GM12878 (cell line): ENCODE measurements at places on chromosomes 7 and 10. TPM values are rescaled to one million over a fixed set of nuclear protein-coding genes. Genes with fewer than 3 reads are reported as not detected.
A peak's percentile ranks its signal among the peaks of the same experiment; 100 is the strongest.

DNA sequence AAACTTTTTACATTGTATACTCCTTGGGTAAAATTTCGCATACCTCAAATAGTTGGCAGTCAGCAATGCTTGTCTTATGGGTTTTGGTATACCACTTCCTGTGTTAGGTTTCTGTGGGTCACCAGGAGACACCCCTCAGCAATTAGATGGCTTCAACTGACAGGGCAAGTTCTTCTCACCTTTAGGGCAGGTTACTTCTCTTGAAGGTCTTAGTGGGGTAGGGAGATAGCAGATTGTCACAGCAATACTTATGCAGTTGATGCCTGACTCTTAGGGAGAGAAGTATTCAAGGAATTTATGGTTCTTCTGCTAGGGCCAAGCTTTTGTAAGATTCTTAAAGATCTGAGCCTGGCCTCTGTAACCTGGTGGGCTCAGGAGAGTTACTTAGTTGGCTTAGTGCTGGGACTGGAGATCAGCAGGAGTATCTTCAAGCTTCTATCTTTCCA is 42.9 kb downstream of the MKLN1 start:
- peak; percentile 48 for DNase-seq

GRCh38 chr7:8751557-8752231 is 318.3 kb downstream of the NXPH1 start:
- DNase-seq, result no peak

DNA sequence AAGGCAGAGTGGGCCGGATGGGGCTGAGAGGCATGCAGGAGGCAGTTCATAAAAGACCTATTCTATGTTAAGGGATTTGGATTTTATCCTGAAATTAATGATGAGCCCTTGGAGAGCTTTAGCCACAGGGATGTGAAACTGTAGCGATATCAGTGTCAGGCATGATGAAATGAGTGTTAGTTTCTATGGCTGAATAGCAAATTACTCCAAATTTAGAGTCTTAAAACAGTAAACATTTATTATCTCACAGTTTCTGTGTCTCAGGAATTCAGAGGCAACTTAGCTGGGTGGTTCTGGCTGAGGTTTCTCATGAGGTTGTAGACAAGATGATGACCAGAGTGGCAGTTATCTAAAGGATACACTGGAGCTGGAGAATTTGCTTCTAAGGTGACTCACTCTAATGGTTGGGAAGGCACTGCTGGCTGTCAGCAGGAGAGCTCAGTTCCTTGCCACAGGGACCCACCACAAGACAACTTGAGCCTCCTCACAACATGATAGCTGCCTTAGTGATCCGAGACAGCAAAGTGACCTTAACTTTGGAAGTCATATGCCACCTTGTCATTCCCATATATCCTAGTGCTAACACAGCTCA is 36.7 kb upstream of the SFTPD start:
- no peak for DNase-seq

GRCh38 chr7:48637382-48637781 is 287.0 kb upstream of the CDC14C start:
- no peak for DNase-seq

GRCh38 chr10:34476608-34477007 is 338.5 kb downstream of the PARD3 start:
- DNase-seq, result no peak

DNA sequence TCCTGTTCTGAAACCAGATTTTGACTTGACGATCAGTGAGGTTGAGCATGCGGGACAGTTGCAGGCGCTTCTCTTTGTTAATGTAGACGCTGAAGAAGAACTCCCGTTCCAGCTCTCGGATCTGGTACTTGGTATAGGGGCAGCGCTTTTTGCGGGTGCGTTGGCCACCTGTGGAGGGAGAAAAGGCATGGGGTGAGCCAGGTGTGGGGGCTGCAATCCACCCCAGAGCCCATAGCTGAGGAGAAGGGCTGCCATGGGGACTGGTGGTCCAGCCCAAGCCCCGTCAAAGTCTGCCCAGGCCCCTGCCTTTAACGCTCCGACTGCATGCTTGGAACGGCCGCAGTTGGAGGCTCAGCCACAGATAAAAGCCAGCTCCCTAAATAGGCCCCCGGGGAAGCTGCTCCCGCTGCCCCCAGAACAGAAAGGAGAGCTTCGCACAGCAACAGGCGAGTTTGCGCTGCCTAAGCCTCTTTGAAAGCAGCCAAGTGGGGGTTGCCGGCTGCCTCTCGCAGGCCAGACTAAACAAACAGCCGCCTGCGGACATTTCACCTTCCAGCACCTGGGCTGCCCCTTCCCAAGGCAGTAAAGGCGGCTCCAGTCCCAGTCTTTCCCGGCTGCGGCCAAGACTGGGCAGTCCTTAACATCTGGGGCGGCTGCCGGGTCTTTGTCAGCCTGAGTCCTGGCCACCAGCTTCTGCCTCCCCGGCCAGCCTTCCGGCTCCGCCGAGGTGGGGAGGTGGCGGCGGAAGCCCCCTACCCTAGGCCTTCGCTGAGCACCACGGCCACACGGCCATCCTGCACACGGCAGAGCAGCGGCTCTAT is 2.0 kb downstream of the HOXA11 start:
- DNase-seq, result no peak

- no peak for DNase-seq
Observed at GRCh38 chr7:50653126-50653864, 88.1 kb upstream of the DDC start.

- no peak for DNase-seq
Observed at GRCh38 chr7:99559175-99559915, 903 bp downstream of the ZNF655 start.

- no peak for DNase-seq
Observed at GRCh38 chr7:113004726-113005454, 81.7 kb downstream of the GPR85 start.

DNA sequence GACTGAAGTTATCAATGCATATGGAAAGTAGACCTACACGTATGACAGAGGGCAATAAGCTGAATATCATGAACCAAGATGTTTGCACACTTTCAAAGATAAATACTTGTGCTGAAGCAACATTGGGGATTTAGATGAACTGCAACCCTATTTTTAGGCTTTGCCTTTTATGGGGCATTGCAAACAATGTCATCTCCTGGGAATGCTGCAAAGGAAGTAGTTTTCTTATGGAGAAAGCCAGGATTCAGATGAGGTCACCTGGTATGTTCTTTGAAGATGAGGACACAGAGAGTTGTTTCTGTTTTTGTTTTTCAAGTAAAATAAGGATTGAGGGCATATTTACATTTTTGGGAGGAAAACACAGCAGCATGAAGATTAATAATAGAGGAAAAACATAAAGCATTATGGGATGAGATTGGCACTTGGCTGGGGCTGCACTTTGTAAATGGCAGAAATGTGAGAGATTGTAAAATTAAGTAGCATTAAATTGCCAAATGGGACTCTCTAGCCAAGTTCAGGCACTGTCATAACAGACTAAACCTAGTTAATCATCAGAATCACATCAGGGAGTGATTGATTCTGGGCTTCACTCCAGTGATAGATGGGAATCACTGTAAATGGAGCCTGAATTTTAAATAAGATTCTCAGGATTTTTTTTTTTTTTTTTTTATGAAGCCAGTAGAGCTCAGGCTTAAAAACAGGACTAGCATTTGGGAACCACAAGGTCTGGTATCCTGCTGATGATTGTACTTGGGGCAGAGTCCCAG is 63.1 kb downstream of the MALRD1 start:
- DNase-seq, result no peak

- DNase-seq, result no peak
Observed at GRCh38 chr7:135929722-135930141, 47.4 kb downstream of the MTPN start.

DNA sequence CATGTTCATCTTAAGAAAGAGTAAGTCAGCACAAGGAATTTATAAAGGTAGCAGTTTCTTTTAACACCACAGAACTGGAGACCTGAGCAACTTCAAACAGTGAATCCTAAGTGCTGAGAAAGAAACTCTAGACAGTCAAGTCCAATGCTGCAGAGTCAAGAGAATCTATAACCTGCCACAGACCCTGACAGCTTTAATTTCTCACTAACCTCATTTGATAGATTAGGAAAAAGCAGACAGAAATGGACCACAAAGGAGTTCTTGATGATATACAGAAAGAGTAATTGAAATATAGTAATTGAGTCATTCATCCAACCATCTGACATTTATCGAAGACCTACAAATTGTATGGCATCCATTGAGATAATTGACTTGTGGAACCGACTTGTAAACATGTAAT is 847.0 kb downstream of the SORCS1 start:
- DNase-seq, result no peak

GRCh38 chr10:119133949-119134348 is 30.0 kb downstream of the DENND10 start:
- DNase-seq, result no peak

- DNase-seq, result no peak
Observed at GRCh38 chr10:77832238-77832637, 94.3 kb downstream of the DLG5 start.

- no peak for DNase-seq
Observed at GRCh38 chr10:131032329-131033165, 279.0 kb downstream of the TCERG1L start.

GRCh38 chr7:32293833-32294232 is 196.3 kb downstream of the LSM5 start:
- DNase-seq, result no peak

- DNase-seq, result no peak
Observed at GRCh38 chr10:80163741-80164341, 31.3 kb downstream of the PLAC9 start.

DNA sequence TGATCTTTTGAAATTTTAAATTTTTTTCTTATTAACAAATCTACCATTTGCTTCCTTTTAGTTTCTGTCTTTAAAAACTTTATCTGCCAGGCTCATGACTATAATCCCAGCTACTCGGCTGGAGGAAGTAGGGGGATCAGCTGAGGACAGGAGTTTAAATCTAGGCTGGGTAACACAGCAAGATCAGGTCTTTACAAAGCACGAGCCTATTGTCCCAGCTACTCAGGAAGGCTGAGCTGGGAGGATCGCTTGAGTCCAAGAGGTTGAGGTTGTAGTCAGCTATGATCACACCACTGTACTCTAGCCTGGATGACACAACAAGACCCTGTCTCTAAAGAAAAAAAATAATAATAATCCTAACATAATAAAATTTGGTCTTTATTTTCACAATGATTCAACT is 17.5 kb downstream of the DPY19L1 start:
- DNase-seq, result no peak

DNA sequence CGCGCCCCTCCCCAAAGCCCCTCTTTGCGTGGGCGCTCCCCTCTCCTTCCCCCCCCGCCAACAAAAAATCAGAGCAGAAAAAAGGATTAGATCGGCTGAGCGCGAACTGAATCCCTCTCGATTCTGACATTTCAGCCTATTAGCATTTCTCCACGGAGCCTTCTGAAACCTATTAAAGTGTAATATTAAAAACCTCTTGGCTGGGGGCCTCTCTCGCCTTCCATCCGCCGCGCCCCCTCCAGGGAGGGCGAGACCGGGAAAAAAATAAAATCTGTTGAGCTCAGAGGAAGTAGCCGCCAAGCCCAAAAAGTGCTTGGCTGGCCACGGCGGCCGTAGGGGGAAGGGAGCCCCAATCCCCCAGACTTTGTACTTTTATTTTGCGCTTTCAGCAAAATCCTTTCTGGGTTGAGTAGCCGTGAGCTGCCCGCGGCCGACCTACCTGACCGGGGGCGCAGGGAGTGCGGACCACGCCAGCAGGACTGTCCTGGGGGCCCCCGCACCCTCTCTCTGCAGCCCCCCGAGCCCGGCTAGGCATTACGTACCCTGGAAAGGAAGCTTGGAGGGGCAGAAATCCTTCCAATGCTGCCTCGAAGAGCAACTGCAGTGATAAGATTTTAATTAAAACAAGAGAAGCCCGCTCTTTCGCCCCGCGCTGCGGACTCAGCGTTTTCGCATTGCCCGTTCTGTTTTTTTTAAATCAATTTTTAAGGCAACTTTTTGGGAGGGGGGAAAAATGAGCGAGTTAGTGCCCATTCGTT is 1.3 kb upstream of the TNRC18 start:
- no peak for DNase-seq

GRCh38 chr10:95391581-95392216 is 100.9 kb upstream of the PDLIM1 start:
- no peak for DNase-seq

DNA sequence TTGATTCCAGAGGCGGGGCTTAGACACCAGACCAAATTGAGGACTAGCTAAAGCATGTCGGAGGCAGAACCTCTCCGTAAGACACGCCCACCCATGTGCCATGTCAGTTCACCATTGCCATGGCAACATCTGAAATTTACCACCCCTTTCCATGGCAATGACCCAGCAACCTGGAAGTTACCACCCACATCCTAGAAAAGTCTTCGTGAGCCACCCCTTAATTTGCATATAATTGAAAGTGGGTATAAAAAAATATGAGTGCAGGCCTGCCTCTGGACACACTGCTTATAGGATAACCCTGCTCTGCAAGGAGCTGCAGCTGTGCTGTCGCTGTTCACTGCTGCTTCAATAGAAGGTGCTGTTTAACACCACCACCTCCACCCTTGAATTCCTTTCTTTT is 28.0 kb downstream of the TMEM270 start:
- no peak for DNase-seq

GRCh38 chr10:49512121-49512809 is 26.7 kb downstream of the ERCC6 start:
- DNase-seq, result no peak

- no peak for DNase-seq
Observed at GRCh38 chr10:60473557-60473956, 83.9 kb upstream of the ANK3 start.

- peak; percentile 7 for DNase-seq
Observed at GRCh38 chr7:94436018-94436604, 41.4 kb downstream of the COL1A2 start.

DNA sequence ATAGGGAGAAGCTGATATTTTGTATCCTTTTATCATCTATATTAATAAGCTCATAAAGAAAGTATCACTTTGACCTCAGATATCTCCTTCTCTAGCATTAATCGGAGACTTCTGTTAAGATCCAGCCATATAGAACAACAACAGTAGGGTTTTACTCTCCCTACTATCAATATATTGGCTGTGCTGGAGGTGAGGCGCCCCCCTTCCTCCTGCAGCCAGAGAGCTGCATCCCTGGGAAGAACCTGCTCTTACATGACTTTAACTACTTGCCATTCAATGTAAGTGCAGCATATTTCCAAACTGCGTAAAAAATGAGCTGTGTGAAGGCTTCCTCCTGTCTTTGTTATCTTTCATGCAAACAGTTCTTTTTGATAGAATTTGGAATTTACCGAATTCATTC is 247.8 kb downstream of the SDK1 start:
- DNase-seq, result no peak

DNA sequence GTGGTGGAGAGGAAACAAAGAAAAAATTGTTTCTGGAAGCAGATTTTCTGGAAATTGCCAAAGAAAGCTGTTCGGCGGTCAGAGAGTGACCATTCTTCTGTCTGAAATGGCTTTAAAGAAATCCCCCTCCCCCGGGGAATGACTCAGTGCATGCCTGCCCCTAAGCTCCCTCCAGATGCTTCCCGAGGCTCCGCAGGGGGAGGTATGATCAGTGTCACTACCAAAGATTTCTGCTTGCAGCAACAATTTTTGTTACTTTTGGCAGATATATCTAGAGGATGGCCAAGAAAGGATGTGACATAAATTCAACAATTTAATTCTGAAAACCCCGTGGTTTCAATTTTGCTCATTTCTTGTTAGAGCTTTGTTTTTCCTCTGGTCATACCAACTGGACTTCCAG is 163.9 kb downstream of the JCAD start:
- DNase-seq, result no peak

Gene CLDN3
- not detected in 2 replicates for total RNA-seq

Gene SFTPA1
- total RNA-seq, result 2.4 and 3.7 TPM in 2 replicates

Gene SPDYE11
- total RNA-seq, result not detected in 2 replicates

Gene ZNF316
- 22.7 and 28.9 TPM in 2 replicates for total RNA-seq

Gene RTKN2
- total RNA-seq, result 0.10 TPM in 1 of 2 replicates, not detected in the other

Gene PDE1C
- total RNA-seq, result 2.0 and 2.3 TPM in 2 replicates

Gene PROSER2
- total RNA-seq, result 0.10 and 0.27 TPM in 2 replicates

Gene FAM131B
- total RNA-seq, result 0.05 and 0.13 TPM in 2 replicates

Gene AGAP5
- 5.9 and 6.7 TPM in 2 replicates for total RNA-seq

Gene NXPH1
- not detected in 2 replicates for total RNA-seq

Gene NODAL
- total RNA-seq, result 0.11 TPM in 1 of 2 replicates, not detected in the other

Gene PRKG1
- total RNA-seq, result 0.05 TPM in 1 of 2 replicates, not detected in the other

Gene DKK1
- total RNA-seq, result 0.77 TPM in 1 of 2 replicates, not detected in the other
